ENCODE measurements at places on chromosomes 13 and 19.

DNA sequence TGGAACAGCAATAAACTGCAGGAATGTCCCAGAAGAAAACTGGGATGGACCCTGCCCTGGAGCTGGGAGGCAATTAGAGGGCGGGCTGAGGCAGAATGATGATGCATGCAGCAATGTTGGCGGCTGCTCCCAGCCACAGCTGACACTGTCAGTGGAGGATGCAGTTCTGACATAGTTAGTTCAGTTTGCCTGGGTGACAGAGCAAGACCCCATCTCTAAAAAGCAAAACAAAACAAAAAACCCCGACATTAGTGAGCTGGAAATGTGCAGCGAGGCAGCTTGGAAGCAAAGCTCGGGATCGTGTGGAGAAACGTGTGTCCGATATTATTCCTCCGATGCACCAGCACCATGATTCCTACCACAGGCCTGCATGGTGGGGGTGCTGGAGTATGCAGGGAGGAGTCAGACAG lies 110.1 kb upstream of the UQCRFS1 start:
- DNase-seq = no peak

- DNase-seq = no peak
Observed at GRCh38 chr19:46493236-46494145, 2.2 kb downstream of the PNMA8B start.

DNA sequence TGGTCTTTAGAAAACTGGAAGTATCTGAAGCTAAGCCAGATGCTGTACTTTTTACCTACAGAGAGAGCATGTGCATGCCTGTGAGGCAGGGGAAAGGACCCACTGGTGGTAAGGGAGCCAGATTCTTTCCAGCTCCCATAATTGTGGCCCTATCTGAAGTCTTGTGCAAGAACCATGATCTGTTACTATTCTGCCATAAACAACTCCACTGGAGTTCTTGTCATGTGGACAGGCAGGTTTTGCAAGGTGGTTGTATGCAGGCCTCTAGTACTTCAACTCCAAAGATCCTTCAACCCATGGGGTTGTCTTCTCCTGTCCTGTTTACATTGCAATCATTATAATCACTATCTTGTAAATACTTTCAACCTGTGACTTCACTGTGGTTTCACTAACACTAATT lies 14.1 kb downstream of the PROSER1 start:
- no peak for DNase-seq

- no peak for DNase-seq
Observed at GRCh38 chr13:36959456-36960116, 39.5 kb upstream of the SMAD9 start.

- DNase-seq = no peak
Observed at GRCh38 chr13:33158271-33158670, 127.3 kb downstream of the STARD13 start.

DNA sequence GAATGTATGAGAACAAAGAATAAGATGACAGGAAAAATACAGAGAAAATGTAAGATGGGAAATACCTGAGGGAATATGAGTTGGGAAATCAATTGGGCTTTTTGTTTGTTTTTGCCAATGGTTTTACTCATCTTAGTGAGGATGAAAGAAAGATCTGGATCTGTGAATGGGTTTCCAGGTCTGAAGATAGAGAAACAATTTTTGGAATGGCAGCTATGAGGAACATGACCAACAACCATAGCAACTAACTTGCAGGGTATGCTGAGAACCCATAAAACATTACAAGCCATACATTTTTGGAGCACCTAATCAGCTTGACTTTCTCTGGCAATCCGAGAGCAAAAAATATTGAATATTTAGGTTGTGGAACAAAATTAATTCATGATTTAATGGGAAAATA lies 290.0 kb downstream of the KCTD12 start:
- no peak for DNase-seq

DNA sequence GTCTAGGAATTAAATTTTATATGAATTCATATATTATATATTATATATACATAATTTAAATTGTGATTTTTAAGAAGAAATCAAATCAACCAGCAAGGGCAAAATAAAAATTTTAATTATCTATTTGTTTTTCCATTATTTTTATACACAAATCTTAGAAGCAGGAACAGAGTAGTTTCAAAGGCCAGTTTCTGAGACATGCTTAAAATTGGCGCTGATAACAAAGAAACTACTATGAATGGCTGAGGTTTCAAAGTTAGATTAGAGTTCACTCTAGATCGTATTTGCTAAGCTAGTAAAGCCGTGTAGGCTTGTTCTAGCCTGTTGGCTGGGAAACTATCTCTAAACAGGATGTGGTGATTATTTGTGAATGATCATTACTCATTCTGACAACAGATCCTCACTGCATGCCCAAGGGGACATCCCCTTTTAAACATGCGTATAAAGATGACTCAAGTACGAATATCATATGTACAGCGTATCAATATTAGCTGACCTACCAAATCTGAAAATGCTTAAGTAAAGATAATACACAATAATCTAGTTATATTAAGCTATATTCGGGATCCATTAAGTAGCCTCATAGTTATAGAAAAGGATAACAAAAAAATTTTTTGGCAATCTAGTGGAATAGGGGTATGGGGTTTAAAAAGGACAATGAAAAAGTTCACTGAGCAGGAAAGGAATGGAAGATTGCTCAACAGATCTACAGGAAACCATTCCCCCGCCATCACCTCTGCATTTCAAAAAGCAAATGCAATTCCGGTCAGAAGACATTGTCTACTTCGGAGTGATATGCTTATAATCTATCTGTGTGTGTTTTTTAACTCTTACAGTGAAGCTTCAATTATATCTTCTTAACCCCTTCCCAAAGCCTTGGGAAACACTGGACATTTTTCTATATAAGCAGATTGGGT lies 150.1 kb downstream of the SHISA2 start:
- no peak for DNase-seq

- no peak for DNase-seq
Observed at GRCh38 chr13:71489041-71489440, 378.0 kb downstream of the DACH1 start.

DNA sequence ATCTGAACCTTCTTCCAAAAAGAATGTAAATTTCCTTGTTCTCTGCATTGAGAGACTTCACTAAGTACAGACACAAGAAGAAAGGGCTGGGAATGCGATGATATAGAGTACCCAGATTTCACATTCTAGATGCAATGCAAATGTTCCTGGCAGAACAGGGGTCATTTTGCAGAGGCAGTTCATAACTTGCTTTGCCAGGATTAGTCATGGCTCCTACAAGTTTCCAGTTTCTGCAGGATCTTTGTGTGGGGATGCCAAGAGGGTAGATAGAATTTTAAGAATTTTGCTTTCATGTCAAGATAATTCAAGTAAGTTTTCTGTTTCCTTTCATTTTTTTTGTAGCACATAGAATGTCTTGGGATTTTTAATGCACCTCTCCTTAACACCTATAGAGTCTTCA lies 181.2 kb downstream of the FGF9 start:
- no peak for DNase-seq

- DNase-seq = no peak
Observed at GRCh38 chr13:42239161-42239560, 32.8 kb upstream of the AKAP11 start.

DNA sequence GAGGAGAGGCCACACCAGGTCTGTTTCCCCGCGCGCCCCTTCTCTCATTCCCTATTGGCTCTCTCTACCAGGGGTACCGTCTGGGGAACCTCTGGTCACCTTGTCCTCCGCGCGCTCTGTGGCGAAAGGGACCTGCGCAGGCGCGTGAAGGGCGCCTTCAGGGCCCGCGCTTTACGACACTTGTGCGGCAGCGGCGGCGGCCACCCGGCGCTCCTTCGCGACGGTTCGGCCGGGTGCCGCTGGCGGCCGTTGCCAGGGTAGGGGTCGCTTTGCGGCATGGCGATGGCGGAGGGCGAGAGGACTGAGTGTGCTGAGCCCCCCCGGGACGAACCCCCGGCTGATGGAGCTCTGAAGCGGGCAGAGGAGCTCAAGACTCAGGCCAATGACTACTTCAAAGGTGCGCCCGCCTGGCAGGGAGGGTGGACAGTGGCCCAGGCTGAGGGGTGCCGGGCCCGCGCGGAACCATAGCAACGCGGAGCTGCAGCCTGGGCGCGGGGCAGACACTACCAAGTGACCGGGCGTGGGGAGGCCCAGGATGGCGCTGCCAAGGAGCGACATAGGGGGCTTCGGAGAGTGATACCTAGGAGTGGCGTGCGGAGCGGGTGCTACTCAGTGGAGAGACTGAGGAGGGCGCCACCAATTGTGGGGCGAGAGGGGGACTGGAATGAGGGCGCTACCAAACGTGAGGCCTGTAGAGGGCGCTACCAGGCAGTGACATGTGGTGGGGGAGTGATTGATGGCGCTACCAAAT lies at the start of gene PPP5C:
Gene PPP5C, plus strand, starts transcription at position 267 of the 751 bp plus-strand sequence. Its CDS starts 10 bp downstream, at position 277.
- peak; percentile 92 for DNase-seq

DNA sequence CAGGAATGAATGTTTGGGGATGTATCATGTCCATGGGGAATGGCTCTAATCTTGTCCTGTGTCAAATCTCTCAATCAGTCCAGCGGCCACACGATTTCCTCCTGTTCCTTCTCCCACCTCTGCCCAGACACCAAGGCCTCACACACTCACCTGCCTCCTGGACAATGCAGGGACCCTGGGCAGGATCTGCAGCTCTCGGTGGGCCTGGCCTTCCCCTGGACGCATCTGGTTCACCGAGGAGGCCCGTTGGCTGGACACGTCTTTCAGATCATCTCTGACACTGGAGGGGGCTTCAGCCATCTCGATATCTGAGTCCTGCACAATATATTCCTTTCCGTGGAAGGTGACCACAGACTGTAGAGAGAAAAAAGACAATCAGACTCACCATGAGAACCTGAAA lies 21.4 kb downstream of the ZSCAN5C start:
- no peak for DNase-seq

- no peak for DNase-seq
Observed at GRCh38 chr13:27450921-27451471, 632 bp upstream of the MTIF3 start.

DNA sequence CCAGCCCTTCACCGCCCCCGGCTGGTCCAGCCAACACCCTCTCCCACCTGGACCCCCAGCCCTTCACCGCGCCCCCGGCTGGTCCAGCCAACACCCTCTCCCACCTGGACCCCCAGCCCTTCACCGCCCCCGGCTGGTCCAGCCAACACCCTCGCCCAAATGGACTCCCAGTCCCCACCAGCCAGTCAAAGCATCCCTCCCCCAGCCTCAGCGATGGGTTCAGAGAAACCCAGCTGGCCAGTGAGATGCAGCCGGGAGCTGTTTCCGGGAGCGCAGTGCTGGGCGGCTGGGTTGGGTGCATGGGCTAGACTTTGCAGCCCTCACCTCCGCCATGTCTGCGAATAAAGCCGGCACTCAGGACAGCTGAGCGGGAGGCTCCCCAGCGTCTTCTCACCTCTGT lies 6.5 kb upstream of the CDC34 start:
- no peak for DNase-seq

GRCh38 chr13:46648166-46648607 lies 95.2 kb downstream of the LRCH1 start:
- DNase-seq = peak; percentile 73

DNA sequence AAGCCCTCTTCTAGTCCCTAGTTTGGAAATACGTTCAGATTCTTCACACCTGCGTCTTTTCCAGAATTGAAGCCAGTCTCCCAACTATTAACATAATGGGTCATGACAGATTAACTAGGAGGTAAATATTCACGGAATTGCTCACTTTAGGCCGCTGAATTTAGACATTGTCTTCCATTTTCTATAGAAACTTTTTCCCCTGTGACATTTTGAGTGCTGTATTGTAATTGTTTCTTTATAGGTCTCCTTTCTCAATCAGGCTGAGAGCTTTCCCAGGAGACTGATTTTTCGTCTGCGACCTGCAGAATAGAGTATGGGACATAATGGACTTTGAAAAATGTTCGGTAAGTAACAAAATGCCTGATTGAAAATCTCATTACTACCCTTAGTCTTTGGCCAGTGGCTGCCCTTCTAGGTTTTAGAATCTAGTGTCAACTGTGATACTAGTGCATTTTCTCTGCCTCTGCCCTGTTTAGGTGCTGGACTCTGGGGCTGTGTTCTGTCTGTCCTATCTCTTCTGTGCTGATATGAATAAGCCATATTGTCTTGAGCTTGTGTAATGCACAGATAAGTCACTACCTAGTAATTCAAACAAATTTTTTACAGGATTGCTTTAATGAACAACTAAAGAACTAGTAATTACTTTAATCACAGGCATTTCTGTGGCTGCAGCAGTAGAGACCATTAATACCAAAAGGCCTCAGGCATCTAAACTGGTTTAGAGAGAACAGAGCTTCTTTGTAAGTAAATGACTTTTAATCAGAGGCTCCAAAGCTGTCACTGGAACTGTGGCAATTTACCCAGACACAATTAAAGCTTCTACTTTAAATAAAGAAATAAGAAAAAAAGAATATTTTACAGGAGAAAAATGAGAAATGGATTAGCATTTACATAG lies 122.4 kb upstream of the FREM2 start:
- DNase-seq = no peak

DNA sequence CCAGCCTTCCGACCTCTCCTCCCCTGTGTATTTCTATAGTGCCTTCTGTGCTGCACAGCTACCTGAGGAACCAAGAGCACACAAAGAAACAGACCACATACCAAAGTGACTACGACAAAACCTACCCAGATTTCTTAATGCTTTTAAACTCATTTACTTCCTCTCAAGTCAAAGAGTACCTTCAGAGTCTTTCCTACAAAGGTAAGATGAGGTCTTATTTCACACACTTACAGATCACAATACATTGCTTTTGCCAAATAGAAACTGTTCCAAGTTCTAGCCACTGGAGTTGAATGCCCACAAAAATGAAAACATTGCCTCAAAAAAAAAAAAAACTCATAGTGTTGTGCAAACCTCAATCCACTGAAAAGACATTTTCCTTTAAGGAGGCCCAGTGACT lies 36.4 kb downstream of the TEX26 start:
- no peak for DNase-seq

DNA sequence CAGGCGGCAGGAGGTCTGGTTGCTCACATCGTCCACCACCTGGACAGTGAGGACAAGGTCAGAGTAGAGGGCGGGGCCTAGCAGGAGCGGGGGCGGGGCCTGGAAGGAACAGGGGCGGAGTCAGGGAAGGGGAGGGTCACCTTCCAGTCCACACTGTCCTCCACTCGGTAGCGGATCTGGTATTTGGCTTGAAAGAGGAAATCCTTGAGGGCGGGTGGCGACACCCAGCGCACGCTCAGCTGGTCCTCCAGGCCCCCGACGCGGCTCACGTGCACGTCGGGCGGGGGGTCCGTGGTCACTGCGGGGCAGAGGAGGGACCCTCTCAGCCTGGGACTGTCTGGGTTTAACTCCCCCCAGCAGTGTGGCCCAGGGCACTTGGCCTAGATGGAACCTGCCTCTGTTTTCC lies 8.2 kb downstream of the REX1BD start:
- no peak for DNase-seq

GRCh38 chr13:77522444-77522843 lies 13.1 kb upstream of the SCEL start:
- DNase-seq = no peak

DNA sequence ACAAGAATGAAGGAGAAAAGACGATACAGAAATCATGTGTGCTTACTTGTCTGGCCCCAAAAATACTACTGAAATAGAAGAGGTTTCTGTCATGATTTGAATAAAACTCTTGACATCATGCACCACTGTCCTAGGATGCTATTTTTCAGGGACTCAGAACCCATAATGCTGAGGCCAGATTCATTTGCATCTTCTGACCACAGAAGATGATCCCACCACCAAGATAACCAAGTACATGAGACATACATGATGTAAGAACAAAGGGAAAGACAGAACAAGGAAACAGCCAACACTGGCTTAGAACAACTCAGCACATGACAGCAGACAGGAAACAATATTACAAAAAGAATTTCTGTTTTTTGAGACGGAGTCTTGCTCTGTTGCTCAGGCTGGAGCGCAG lies 2.5 kb downstream of the ZNF552 start:
- DNase-seq = no peak

GRCh38 chr13:99347335-99347878 lies 40.2 kb upstream of the GPR183 start:
- DNase-seq = no peak

Measured in NCI-H1694 treated with DMSO at 0.1 percent for 48 hours (cell line).